ENCODE measurements at places on chromosomes 3 and 15.

DNA sequence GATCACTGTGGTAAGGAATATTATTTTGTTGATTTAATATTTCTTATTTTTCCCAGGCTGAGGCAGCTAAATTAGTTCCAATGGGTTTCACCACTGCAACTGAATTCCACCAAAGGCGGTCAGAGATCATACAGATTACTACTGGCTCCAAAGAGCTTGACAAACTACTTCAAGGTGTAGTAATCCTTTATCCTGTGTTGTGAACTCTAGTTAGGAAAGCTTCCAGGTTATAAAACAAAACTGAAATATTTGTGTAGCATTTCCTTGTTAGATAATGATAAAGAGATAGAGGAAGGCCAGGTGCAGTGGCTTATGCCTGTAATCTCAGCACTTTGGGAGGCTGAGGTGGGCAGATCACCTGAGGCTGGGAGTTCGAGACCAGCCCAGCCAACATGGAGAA, 11.1 kb downstream of the RAD51 start:
- peak; percentile 11 for DNase-seq

- DNase-seq, result no peak
These were observed 29.5 kb downstream of the EHD4 start for GRCh38 chr15:41942886-41943285.

GRCh38 chr3:148697306-148698189, at the start of gene AGTR1:
AGTR1 (plus strand) TSS chr3:148697903; CDS start chr3:148741036, 43,133 bp downstream.
- DNase-seq, result no peak

- DNase-seq, result no peak
These were observed 71.2 kb upstream of the SLC6A6 start for GRCh38 chr3:14331251-14331650.

- DNase-seq, result peak; percentile 12
These were observed 124.8 kb upstream of the ST8SIA2 start for GRCh38 chr15:92268900-92269299.

DNA sequence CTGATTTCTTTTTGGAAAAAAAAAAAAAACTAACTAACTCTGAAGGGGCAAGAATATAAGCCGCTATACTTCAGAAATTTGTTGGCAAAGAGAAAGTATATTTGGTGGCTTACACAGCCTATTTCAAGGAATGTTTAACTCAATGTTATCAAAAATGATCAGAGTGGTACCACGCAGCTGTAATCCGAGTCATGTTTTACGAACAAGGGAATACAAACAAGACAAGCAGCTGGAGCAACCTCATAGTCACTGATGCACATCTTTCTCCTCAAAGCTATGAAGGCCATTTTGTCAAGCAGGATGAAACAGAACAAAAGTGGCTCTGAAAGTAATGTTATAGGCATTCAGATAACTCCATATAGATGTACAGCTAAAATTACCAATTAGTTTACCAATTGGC, 81.2 kb downstream of the SCAPER start:
- DNase-seq, result no peak

- no peak for DNase-seq
These were observed 372.2 kb downstream of the DIPK2A start for GRCh38 chr3:144343777-144344176.

DNA sequence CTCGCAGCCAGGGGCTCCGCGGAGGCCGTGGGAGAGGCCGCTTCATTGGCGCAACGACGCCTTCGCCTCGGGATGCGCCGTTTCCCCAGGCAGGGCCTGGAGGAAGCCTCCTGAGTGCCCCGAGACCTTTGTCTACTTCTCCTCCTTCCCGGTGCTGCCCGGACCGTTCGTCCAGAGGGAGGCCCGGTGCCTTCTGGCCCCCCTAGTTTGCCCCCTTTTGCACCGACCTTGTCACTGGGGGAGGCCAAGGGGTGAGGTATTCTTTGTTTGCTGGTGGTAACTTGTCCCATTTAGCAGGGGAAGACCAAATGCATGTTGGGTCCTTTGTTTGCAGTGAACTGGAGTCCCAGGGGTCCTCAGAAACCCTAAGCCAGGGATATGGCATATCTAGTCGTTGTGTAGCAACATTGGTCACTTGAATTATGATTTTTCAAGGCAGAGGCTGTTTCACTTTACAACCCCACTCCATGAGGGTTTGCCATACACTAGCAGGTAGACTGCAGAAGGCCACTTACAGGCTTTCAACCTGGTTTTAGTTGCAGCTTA, 615 bp downstream of the DHX30 start:
- DNase-seq, result no peak

DNA sequence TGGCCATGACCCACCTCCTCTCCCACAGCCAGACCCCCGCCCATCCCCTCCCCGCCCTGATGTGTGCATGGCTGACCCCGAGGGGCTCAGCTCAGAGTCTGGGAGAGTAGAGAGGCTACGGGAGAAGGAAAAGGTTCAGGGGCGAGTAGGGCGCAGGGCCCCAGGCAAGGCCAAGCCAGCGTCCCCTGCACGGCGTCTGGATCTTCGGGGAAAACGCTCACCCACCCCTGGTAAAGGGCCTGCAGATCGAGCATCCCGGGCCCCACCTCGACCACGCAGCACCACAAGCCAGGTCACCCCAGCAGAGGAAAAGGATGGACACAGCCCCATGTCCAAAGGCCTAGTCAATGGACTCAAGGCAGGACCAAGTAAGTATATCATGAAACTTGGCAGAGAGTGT, 11.7 kb downstream of the MAP1A start:
- DNase-seq, result no peak

DNA sequence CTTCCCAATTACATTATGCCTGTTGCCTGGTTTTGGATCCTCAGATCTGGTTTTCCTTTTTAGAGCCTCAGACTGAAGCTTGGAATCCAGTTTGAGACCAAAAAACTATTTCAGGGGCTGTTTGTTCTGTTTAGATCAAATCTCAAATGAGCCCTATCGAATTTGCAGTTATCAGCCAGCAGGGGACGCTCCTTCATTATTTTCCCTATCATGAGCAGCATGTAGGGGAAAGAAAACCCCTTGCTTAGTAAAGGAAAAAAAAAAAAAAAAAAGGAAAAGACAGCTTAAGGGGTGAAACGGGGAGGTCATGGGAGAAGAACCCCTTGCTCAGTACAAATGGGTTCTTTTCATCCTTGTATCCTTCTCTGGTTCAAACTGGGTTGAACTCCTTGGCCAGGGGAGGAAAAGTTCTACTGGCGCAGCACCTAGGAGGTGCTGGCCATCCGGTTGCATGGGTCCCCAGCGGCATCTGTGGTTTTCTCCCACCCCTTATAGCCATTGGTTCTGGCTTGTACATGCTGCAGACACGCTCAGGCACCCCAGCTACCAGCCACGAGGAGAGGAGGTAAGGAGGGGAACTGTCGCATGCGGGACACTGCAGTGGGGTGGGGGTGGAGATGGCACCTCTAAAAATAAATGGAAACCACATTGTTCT, 1375.1 kb upstream of the ALCAM start:
- no peak for DNase-seq

- DNase-seq, result peak; percentile 16
These were observed 779 bp upstream of the CTNNB1 start for GRCh38 chr3:41198526-41198925.

DNA sequence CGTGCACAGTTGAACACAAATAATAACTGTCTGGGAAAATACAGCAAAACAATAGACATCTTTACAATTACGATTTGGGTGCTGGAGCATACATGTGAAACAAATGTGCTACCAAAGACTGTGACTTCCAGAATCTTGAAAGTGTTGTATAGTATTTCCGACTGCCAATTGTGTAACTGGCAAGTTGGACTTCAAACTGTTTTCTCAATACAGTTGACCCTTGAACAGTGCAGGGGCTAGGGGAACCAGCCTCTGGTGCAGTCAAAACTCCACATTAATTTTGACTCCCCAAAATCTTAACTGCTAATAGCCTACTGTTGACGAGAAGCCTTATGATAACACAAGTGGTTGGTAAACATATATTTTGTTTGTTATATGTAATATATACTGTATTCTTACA, 904.2 kb downstream of the EPHA3 start:
- no peak for DNase-seq

DNA sequence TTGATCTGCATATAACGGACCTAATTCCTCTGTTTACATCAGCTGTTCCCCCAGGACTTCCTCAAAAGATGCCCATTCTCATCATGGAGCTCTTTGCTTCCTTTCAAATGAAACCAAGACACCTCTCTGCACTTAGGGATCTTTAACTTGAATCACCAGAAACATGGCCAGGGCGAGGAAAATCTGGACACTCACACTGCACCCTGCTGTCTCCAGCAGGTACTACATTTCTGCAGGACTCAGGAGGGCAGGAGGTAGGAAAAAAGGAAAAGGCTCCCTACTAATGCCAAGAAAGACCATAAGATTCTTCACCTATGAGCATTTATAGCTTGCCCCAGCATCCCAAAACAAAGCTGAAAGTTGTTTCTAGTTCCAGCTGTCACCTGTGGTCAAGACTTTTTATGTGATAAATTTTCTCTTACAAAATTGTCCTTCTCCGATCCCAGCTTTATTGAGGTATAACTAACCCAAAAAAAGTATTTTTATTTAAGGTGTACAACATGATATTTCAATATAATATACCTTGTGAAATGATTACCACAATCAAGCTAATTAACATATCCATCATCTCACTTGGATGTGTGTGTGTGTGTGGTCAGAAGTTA, 87.3 kb upstream of the C15orf61 start:
- DNase-seq, result peak; percentile 65

- DNase-seq, result no peak
These were observed 237.2 kb upstream of the DPH6 start for GRCh38 chr15:35783203-35783602.
